ENCODE measurements at places on chromosomes 5 and 9. TPM values are rescaled to one million over a fixed set of nuclear protein-coding genes. Genes with fewer than 3 reads are reported as not detected.

The CCIN gene
- not detected for total RNA-seq

The IFNA21 gene
- total RNA-seq: not detected

The CLTA gene
- total RNA-seq: 461 TPM

The TRIM36 gene
- total RNA-seq: 4.8 TPM

The DAPK1 gene
- total RNA-seq: 45.5 TPM

The CCDC180 gene
- total RNA-seq: 0.29 TPM

The PROB1 gene
- 2.7 TPM for total RNA-seq

The IL17B gene
- total RNA-seq: not detected

The SPATA31A3 gene
- not detected for total RNA-seq

The EPB41L4A gene
- 17.2 TPM for total RNA-seq

GRCh38 chr9:4936823-4937222 is 48.2 kb upstream of the JAK2 start:
- no peak for DNase-seq

- DNase-seq: no peak
Observed at GRCh38 chr5:89065919-89066318, 182.9 kb upstream of the MEF2C start.

DNA sequence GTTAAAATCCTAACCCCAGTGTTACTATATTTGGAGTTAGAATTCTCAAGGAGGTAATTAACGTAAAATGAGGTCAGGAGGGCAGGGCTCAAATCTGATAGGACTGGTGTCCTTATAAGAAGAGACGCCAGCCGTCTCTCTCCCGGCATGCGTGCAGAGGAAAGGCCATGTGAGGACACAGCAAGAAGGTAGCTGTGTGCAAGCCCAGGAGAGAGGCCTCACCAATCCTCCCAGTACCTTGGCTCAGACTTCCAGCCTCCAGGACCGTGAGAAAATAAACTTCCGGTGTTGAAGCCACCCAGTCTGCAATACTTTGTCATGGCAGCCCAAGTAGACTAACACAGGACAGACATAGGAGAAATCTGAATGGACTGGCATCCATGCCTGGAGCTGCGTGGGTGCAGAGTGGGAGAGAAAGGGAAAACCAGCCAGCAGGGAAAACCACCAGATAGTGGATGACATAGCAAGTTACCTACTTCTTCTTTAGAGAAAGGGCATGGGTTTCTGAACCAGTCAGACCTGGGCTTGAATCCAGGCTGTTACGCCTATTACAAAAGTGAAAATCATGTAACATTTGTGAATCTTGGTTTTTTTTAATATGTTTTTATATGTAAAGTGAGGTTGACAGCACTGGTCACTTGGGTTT is 89.2 kb downstream of the FSTL4 start:
- DNase-seq: no peak

DNA sequence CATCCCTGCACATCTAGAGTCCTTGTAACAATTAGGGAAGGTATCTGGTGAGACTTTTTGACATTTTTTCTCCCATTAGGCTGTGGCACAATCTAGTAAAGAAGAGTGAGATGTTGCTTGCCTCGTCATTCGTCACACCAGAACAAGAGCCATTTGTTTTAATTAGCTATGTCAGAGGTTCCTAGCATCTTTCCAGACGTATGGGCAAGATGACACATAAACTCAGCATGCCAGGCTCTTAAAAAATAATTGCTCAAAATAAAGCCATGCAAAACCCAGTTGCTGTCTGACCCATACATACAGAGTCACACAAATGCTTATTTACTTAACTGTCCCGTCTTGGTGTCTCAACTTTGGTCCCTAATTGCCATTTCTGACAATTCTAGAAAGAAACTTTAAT is 125.9 kb downstream of the TRPM3 start:
- DNase-seq: no peak

DNA sequence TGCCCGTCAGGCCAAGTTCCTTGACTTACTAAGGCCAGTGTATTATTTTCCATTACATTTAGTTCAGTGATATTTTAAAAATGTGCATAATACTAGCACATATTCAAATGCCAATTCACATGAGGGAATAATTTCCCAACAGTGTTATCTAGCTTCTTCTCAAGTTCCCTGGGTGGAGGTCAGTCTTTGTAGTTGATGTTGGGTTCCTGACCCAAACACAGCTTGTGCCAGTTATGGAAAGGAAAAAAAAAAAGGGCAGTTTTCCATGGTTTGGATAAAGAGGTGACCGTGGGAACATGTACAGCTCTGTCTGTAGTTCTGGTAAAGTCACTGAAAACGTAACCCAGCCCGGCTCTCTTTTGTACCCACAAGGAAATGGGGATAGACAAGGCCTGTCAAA is 11.5 kb upstream of the PTPN3 start:
- DNase-seq: no peak

GRCh38 chr5:106386287-106386686 is 1284.5 kb downstream of the EFNA5 start:
- no peak for DNase-seq

- no peak for DNase-seq
Observed at GRCh38 chr9:125763394-125763801, 16.2 kb downstream of the PBX3 start.

GRCh38 chr5:72478276-72478675 is 28.9 kb downstream of the ZNF366 start:
- no peak for DNase-seq

DNA sequence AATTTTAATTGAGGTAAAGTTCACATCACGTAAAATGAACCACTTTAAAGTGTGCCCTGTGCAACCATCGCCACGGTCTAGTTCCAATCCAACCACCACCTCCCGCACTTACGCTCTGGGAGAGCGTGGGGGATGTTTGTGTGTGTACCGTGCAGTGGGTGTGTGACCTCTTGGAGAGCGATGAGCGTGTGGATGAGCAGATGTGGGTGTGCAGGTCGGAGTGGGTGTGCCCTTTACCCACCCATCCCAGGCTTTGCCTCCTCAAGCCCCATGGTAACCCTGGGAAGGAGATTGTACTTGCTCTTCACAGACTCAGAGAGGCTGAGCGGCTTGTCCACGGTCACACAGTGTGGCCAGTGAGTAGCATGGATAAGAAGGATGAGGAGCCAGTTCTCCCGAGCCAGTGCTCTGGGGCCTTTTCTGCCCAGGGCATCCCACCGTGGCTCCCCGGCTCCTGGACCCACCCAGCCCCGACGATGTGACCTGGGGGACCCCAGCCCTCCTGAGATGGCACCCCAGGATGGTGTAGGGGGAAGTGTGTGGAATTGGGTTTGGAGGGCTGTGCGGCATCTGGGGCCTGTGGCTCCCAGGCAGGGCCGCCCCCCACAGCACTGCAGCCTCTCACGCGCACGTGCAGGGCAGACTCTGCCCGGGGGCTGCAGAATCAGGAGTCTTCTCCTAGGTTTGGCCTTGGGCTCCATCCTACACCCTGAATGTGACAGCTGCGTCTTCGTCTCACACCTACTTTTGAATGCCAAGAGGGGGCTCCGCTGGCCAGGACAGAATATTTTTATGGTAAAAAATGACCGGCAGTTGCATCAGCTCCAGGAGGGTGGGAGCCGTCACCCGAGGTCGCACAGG is 13.6 kb downstream of the LHX3 start:
- DNase-seq: no peak

DNA sequence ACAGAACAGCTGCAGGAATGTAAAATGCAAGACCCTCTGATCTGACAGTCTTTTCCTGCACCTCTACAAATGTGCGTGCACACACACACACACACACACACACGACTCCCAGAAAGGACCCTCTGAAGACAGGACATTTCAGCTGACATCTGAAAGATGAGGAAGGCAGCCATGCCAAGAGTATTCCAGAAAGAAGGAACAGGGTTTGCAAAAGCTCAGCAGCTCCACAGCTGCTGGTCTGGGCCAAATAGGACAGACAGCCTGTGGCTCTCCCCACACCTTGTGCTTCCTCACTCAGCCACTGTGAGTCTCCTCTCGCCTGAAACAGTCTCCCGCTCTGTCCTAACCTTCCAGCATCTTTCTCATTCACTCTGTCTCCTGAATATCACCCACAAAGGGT is 189.0 kb downstream of the PALM2AKAP2 start:
- no peak for DNase-seq

DNA sequence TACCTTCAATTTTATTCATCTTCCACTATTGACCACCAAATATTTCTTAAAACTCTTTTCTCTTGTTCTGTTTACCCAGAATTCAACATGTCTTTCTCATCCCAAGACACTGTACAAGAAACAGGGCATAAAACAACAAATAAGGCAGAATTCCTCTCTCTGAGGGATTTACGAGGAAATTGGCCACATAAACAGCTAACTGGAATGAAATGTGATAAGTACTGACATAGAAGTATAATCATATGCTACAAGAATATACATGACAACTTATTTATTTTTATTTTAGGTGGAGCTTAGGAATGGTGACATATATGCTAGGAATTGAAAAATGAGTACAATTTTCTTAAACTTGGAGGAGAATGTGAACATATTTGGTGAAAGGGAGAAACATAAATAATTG is 48.8 kb upstream of the FBN2 start:
- DNase-seq: no peak

DNA sequence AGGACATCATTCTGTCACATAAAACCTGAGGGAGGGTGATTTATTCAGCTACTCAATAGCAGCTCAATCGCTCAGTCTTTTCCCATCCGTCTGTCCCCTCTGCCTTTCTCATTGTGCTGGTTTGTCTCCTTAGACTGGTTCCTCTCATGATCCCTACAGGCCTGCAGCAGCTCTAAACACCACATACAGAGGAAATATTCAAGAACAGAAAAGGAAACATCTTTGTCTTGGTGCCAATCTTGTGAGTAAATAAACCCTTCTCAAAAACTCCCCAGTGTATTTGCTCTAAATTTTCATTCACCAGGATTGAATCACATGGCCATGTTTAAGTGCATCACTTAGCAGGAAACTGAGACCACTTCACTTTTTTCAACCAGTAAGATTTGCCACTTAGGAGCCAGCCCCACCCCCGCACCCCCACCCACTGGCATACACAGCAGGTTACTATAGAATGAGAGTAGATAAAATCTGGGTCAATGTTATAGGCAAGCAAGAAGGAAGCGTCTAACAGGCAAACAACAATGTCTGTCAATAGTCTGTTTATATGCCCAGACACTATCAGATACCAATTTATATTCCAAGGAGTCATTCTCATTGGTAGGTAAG is 895.5 kb upstream of the DMAC1 start:
- no peak for DNase-seq

DNA sequence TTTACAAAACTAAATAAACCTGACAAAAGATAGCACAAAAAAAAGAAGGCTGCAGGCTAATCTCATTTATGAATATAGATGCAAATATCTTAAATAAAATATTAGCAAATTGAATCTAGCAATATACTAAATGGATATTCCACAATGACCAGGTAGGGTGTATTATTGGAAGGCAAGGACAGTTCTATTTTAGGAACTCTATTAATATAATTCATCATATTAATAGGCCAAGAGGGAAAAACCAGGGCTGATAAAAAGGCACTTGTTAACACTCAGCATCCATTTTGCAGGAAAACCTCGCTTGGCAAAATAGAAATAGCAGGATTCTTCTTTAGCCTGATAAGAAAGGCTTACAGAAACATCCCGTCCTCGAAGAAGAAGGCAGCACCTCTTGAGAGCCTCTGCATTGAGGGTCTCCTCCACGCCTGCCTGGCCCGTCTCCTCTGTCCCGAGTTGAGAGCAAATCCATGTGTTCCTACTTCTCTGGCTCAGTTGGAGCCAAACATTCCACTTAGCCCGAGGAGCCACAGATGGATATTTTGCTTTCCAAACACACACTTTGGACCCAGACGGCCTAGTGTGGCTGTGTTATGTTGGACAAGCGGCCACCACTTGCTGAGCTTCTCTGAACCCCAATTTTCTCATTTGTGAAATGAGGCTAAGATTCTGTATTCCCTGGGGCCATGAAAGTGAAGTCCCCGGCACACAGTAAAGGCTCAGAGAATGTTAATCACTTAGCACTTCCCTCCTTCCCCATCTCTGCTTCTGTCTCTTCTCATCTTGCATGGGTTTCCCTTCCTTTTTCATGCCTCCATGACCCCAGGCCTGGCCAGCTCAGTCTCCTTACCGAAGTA is 181.8 kb upstream of the MVB12B start:
- no peak for DNase-seq

- no peak for DNase-seq
Observed at GRCh38 chr5:155768332-155768731, 558.6 kb upstream of the SGCD start.

DNA sequence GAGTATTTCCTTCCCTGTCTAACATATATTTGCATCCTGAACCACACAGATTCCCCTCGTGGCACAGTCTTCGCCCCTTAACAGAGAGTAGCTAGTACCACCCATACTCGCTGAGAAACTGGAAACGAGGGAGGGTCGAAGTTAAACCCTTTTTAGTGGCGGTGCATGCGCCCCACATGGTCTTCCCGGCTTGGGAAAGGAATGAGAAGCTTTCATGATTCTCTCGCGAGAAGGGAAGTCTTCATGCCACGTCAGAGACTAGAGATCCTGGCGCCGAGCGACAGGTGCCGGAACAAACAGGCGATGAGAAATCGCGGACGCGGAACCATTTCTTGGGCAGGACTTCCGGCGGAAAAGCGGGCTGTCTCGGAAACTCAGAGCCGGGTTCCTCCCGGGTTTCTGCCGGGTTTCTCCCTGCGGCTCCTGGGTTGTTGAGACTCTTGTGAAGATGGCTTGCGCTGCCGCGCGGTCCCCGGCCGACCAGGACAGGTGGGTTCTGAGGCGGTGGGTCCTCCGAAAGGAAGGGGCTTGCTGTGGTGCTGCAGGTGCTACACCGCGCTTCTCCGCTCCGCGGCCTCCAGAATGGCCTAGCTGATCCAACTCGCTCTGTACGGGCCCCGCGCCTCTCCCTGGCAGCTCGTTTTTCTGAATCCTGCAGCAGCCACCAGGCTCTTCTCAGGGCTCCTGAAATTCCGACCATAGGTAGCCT is at the start of gene SRP19:
SRP19 (plus strand) TSS at position 359 of the 709 bp plus-strand sequence; CDS start at position 449, 90 bp downstream.
- peak; percentile 85 for DNase-seq

GRCh38 chr9:78753039-78753438 is 456.1 kb downstream of the PSAT1 start:
- DNase-seq: no peak

DNA sequence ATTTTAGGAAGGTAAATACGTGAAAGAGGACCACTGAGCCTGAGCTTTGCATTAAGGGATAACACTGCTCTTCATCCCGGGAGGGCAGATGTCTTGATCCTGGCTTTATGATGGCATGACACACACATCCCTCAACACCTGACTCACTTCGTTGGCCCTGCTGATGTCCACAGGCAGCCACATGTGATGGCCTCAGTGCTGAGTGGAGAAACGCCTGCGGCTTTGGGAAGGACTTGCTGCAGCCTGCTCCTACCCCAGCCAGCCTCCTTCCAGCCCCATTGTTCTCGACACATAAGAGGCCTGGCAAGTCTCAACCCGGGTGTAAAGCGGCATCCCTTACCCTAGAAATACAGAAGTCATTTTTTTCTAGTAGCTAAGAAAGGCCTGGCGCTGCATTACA is 169.0 kb downstream of the SYK start:
- DNase-seq: no peak

DNA sequence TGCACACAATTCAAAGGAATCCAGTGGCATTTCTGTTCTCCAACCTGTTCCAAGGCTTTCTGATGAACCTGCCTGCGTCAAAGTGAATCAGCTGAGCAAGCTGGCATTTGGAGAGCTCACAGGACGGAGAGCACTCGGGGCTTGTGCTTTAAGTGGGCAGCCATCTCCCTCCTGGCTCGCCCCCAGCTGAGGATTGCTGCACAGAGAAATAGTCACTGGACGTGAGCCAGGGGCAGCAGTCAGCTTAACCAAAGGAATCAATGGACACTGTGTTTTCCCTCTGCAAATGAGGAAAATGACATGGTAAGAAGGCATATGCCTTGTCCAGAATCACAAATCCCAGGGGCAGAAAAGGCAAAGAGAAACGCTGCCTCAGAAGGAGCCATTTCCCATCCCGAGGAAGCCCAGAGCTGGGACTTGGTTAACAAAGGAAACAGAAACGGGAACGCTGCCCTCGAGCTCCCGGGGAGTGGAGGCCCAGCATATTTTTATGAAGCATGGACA is 299.4 kb downstream of the ZSWIM6 start:
- no peak for DNase-seq
